Stimulated activated CD8-positive, alpha-beta memory T cell treated with anti-CD3 and anti-CD28 coated beads, Interleukin-4, amount 100 ng/mL, for 48 hours (primary cell): ENCODE measurements at places on chromosomes 6 and 20.

GRCh38 chr20:37581246-37581645 lies 53.6 kb upstream of the BLCAP start:
- no peak for DNase-seq

DNA sequence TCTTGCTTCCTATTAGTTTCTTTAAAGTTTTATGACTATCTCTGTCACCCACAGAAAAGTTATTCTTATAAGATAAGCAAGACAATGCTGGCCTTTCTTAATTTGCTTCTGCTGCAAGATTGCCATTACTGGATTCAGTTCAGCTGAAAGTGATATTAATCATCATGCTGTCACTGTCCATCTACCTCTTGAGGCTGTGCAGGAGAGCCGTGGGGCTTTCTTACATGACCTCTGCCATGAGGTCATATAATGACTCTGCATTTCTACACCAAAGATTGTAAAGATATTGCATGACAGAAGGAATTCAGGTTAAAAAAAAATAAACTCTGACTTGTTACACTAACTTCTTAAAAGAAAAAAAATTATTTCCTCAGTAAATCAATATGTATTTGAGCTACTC lies 106.9 kb downstream of the TRDN start:
- no peak for DNase-seq

GRCh38 chr6:13698715-13699114 lies 12.9 kb downstream of the RANBP9 start:
- DNase-seq, result no peak

DNA sequence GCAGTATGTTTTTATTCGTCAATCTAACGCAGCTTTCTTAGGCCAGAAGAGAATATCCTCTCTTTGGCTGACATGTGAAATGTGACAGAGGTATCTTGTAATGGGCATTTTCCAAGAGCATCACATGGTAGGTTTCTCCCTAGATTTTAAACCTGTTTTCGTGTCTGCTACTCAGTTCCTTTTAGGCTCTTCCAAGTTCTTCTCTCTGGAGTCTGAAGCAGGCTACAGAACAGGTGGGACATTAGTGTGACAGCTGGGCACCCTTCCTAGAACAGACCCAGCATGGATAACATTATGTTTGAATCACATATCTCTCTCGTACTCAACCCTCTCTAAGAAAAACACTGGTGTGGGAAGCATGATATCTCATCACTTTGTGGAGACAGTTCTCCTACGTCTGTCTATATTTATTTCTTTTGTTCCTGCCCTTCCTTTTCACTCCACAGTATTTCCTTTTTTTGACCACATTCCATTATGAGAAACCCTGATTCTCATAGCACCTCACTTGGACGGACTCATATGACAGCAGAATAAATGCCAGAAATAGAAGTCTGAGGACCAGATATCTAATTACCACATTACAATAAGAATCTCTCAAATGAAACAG lies 263.4 kb downstream of the NKAIN2 start:
- DNase-seq, result no peak

GRCh38 chr6:152499931-152500330 lies 137.2 kb downstream of the SYNE1 start:
- no peak for DNase-seq

DNA sequence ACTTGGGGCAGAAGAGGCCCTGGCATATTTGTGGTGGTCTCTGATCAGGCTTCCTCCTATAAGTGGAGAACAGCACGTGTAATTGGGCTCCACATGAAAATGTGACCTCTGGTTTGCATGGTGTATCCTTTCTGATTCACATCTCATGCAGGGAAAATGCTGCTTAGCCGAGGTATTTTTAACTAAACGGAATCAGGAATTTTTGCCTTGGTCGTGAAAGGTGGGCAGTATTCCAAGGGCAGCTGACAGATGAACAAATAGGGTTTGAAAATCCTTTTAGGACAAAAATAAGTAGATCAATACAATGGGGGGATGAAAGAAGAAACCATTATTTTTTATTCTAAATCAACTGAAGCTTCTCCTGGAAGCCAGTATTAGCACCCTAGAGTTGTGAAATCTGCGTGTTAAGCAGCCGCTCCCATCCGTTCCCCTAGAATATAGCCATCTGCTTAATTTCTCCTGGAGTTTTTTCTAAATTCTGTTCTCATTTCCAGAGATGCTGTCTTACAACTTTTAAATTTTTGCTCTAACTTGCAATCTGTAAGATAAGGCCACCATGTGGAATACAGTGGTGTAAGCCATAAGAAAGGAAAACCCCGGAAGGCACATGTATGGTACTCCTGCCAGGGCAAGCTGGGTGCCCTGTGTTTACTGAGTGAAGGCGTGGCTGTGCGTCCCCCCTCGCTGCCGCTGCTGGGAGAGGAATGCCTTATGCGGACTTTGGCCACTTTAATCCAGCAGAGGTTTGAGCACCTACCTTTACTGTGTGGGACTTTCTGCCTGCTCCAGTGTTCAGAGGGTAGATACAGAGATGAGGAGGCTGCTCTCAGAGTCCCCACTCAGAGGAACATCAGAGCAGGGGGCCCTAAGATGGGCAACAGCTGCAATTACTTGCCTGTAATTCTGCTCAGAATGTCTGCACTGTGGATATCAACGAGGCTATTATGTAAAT lies 52.4 kb downstream of the SYNJ2 start:
- no peak for DNase-seq

DNA sequence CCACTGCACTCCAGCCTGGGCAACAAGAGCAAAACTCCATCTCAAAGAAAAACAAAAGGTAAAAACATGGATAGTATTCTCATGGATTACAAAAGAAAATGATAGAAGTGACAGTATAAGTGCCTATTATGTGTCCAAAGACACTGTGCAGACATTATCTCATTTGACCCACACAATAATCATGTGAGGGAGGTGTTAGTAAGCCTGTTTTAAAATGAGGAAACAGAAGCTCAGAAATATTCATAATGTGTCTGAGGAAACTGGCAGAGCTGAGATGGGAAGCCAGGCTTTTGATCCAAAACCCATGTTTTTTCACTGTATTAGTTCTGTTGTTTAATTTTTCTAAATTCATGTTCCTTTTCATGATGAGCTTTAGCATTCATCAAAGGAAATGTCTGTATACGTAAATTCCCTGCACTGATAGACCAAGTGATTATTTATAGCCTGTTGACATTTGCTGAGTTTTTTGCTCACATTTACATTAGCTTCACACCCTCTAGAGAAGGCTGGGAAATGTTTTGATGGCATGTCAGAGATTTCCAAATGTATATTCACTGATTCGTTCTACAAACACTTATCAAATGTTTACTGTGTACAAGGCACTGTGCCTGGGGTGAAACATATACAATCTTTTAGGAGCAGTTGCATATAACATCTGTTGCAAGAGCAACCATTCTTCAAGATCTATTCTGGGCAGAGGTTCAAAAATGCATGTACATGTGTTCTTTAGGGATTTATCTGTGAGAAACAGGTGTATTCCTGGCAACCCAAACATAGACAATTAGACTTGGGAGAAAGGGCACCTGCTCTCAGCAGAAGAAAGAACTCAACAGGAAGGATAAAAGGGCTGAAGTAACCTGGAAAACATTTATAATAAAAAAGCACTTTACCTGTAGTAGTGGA lies 331.5 kb downstream of the SAMD5 start:
- no peak for DNase-seq

DNA sequence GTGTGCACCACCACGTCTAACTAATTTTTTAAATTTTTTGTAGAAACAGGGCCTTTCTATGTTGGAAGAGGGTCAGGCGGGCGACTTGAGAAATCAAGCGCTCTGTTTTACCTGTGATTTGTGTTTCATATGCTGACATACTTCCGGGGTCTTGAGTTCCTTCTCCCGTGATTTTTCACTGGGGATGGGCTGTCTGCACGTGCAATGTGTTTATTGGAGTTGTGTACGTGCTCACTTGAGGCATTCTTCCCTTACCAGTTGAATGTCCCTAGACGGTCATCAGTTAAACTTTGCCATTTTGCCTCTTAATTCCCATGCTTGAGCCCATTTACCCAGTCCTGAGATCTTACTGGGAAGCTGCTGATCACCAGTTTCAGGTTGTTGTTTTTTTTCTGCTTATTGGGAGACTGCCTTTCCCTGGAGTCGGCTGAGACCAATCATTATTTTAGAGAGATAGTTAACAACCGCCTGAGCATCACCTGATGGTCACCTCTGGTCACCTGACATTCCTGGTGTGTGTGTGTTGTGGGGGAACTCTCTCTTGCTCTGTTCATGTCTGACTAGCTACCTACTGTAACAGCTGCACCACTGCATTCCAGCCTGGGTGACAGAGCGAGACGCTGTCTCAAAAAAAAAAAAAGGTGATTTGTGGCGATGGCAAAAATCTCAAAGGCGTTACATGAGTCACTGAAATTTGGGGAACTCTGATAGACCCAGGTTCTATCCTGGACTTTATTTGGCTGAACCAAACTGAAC lies 34.8 kb upstream of the NCOA3 start:
- no peak for DNase-seq

DNA sequence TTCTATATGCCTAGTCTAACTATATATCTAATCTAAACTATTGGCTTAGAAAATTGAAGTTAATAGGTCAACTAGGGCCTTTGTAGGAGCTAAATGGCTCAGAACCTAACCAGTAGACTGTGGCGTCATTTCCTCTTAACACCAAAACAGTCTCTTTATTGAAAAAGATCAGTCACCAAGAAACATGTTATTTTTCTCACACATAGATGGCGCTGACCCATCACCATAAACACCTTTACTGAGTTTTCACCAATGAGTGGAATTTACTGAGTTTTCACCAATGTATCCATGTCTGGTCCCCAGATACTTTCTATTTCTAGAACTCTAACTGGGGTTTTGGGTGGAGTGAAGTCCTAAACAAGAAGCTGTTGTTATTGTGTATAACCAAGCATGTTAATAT lies 636.0 kb downstream of the BCKDHB start:
- no peak for DNase-seq

DNA sequence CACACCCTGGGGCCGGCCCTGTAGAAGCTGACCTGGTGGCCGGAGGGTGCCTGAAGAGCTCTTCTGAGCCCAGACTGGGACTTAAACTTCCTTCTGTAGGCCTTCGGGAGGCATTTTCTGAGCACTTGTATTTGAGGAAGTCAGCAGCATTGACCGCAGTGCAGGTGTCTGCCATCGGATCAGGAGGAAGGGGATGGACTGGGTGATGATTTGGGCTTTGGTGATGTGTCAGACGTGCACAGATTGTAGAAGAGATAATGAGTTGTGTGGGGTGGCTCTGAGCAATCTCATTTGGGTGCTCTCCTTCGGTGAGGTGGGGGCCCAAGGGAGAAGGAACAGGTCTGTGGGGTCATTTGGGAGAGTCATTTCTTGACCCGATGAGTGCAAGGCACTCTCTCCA lies 150.9 kb downstream of the ARID1B start:
- no peak for DNase-seq

GRCh38 chr6:160115421-160115820 lies 6.2 kb upstream of the SLC22A1 start:
- no peak for DNase-seq

GRCh38 chr6:47180633-47181032 lies 129.1 kb downstream of the TNFRSF21 start:
- DNase-seq, result no peak

- DNase-seq, result no peak
Measured at GRCh38 chr6:162613310-162613709, 114.3 kb downstream of the PRKN start.

DNA sequence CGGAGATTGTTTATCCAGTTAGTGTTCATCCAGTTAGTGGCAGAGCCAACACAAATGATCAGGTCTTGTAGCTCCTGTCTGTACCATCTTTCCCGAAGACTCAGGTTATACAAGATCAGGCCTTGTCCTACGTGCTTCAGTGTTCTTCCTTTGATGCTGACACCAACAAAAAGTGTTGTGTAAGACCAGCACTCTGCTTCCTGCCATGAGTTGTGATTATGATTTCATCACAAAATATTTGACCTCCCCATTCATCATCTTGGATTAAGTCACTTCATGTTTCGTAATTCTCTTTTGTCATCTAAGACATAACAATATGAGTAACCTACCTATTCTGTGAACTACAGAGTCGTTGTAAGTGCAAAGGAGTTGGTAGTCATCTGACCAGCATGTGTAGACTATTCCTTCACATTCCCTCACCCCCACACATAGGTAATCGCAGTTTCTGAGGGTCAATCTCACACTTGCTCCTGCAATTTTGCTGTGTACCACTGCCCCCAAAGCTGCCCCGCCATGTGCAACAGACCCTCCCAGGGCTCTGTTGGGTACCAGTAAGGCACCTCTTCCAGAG lies 135.6 kb upstream of the SLC22A23 start:
- no peak for DNase-seq

DNA sequence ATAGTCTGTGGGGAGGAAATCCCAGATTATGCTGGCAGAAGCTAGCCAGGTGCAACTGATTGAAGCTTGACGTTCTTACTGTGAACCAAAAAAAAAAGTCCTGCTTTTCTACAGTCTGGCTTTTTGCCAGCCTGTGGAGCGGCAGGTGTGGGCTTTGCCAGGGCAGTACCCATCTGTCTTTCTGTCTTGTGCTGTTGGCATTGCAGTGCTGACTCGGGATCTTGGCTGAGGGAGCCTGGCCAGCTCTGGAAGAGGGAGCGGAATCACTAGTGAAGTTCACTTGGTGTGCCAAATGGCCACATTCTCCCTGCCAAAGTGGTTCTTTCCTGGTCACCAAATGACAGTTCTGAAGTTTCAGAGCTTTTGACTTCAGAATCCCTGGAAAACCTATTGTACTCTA lies 5.0 kb downstream of the KIF3B start:
- DNase-seq, result no peak

GRCh38 chr6:155186052-155186658 lies 77.7 kb upstream of the CLDN20 start:
- DNase-seq, result peak; percentile 74

- peak; percentile 61 for DNase-seq
Measured at GRCh38 chr20:23668477-23668951, 20.3 kb downstream of the CST4 start.

DNA sequence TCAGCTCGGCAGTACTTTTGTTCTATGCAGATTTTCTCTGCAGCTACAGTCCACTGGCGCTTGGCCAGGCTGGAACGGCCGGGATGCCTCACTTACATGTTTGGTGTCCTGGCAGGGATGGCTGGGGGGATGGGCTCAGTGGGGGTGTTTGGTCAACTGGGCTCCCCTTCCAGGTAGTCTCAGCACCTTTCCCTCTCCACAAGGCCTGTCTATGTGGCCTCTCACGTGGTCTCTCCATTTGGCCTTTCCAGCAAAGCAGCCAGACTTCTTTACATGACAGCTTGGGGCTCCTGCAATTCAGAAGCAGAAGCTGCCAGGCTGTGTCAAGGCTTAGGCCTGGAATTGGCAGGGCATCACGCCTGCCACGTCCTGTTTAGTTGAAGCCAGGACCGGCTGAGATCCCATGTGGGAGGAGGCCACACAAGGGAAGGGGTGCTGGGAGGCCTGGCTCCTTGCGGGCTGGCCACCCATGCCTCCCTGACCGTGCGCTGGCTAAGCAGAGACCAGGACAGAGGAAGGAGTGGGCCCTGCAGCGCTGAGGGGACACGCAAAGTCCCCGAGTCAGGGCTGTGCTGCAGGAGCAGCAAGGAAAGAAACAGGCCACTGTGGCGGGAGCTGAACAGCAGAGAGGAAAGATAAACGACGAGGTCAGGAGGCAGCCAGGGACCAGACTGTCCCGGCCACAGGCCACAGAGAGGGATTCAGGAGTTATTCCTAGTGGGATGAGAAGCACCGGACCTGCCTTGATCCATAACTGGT lies 38.9 kb downstream of the MGME1 start:
- DNase-seq, result no peak
